Glomerular endothelial cell (primary cell): ENCODE measurements at places on chromosomes 4 and X. TPM values are rescaled to one million over a fixed set of nuclear protein-coding genes. Genes with fewer than 3 reads are reported as not detected.

- DNase-seq = no peak
Measured at GRCh38 chr4:793941-794621, 31.8 kb downstream of the CPLX1 start.

GRCh38 chr4:136748773-136749172, 783.5 kb downstream of the PCDH18 start:
- DNase-seq = no peak

DNA sequence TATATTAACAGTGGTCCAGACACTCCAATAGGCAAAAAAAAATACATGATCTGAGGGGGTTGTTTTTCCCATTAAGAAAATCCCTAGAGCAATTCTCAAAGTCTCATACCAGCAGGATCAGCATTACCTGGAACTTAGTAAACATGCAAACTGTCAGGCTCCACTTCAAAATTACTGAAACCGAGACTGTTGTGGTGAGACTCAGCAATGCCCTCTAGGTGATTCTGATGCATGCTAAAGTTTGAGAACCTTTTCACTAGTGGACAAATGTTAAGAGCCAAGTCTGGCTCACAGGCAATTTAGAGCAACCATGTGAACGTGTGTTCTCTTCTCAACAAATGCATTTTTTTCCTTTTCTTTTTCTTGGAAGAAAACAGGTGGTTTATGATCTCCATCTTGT, 30.2 kb downstream of the NEK1 start:
- no peak for DNase-seq

DNA sequence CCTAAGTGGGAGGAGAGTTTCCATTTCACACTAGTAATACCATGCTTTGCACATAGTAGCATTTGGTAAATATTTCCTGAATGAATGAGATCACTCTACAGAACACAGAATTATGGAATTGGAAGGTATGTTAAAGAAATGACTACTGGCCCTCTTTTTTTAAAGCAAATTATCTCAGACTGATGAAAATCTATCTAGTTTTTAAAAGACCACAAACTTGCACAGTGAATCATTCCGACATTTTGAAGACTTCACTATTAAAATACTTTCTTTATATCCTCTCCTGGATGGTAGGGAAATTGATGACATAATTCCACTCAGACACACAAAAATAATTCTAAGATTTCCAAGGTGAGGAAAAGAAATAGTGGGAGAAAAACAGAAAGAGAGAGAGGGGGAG, 68.4 kb upstream of the ETNPPL start:
- DNase-seq = no peak

- no peak for DNase-seq
Measured at GRCh38 chr4:2275546-2276251, 13.8 kb upstream of the MXD4 start.

DNA sequence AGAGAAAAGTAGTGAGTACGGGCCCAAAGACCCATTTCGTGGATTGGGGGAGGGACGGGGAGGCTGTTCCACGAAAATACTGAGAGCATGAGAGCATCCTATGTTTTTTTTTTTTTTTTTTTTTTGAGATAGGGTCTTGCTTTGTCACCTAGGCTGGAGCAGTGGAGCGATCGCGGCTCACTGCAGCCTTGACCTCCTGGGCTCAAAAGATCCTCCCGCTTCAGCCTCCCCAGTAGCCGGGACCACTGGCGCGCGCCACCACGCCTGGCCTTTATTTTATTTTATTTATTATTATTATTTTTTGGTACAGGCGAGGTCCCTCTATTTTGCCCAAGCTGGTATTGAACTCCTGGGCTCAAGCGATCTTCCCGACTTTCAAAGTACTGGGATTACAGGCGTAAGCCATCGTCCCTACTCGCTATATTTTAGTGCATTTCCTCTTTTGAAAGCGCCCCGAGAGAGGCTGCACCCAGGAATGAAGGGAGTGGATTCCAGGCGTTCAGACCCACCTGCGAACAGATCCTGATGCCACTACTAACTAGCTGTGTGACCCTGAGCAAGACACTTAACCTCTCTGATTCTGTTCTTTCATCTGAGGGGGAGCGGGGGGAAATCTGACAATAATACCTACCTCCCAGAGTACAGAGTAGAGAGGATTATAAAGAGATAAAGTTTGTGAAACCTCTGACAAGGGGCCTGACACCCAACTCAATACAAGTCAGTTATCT, 5.4 kb upstream of the MSX1 start:
- no peak for DNase-seq

DNA sequence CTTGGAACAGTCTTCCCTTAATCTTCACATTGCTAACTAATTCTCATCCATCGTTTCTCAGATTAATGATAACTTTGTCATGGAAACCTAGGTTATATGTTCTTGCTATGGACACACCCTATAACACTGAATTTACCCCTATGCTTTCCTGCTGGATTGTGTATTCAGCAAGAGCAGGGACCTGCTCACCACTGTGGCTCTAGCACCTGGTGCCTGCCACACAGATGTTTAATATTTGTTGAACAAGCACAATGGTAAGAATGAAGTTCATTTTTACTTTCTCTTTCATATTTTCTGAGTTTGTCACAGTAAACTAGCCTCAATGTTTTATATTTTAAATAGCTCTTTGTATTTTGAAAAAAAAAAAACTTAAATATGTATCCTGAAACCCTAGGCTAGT, 734.0 kb upstream of the DIAPH2 start:
- no peak for DNase-seq

GRCh38 chrX:30282527-30282926, 26.7 kb downstream of the NR0B1 start:
- DNase-seq = no peak

- DNase-seq = peak; percentile 51
Measured at GRCh38 chr4:151744614-151745013, 16.2 kb downstream of the GATB start.

DNA sequence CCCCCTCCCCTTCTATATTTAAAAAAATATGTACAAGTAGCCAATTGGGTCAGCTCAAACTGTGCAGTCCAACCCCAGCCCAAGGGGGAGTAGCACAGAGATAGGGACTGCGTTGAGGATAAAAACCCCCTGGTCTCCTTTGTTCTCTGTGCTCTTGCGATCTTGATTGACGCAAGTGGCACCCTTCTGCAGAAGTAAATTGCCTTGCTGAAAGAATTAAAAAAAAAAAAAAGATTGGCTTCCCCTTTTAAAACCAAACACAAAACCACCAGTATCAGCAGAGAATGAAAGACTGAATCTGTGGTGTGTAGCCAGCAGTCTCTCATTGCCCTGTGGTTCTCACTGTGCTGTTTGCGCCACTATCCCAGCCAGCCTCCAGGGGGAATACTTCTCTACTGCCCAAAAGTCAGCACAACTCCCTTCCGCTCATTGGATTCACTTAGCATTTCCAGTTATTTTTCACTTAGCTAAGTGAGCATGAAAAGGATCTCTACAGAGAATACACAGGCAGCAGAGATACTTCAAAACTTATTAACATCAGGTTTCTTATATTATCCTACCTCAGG, 29.7 kb downstream of the MANBA start:
- DNase-seq = no peak

GRCh38 chrX:96997196-96997595, 113.5 kb downstream of the RPA4 start:
- no peak for DNase-seq

GRCh38 chr4:52840531-52841370, 21.4 kb upstream of the RASL11B start:
- no peak for DNase-seq

DNA sequence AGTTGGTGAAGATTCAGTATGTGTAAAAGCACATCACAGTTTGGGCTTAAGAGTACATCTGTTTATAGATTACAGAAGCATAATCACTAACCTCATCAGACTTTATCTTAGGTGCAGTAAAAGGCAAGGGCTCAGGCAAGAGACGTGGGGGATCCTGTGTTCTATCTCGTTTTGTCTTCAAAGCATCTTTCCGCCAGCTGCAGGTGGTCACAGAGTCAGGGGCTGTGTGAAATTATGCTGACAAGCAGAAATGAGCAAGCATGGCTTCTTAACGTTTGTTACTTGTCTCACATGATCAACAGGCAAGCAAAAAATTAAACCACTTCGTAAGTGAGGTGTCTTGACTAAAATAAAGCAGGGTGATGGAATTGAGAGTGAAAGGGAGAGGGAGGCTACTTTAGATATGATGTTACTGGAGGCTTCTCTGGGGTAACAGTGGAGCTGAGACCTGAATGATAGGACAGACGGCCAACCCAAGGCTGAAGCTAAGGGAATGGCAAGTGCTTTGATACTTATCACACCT, 1.4 kb upstream of the TEC start:
- no peak for DNase-seq

The PAGE2B gene
- not detected in 2 replicates for total RNA-seq

The GLRA2 gene
- not detected in 2 replicates for total RNA-seq

The SMIM43 gene
- total RNA-seq = 0.18 TPM in 1 of 2 replicates, not detected in the other

The GATB gene
- 21.4 and 22.2 TPM in 2 replicates for total RNA-seq
